NCI-H1105 treated with DMSO at 0.1 percent for 48 hours (cell line): ENCODE measurements at places on chromosomes 12 and 14.

DNA sequence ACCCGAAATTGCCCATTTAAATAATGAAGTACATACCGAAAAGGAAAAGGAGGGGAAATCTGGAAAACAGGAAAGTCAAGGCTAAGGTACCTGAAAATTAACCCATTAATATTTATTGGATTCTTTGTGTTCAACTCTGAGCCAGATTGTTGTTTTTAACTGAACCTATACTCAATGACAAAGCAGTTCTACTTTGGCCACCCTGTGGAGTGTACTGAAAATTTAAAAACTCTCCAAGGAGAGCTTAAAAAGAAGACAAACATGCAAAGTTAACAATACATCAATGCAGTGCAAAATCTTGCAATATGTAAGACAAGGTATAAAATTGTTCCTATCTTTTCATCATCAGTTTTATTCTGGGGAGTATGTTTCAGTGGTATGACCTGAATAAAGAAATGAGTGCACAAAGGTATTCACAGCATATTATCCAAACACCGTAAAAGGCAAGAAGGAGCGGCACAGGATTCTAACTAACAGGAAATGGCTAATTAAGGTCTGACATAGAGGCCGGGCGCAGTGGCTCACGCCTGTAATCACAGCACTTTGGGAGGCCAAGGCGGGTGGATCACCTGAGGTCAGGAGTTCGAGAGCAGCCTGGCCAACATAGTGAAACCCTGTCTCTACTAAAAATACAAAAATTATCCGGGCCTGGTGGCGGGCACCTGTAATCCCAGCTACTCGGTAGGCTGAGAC lies 1.7 kb downstream of the USP44 start:
- DNase-seq, result no peak

- no peak for DNase-seq
These were observed 37.1 kb upstream of the AEBP2 start for GRCh38 chr12:19402211-19402610.

- no peak for DNase-seq
These were observed 55.9 kb upstream of the DIO3 start for GRCh38 chr14:101505236-101505970.

GRCh38 chr14:53103636-53104340 lies 49.3 kb downstream of the DDHD1 start:
- no peak for DNase-seq

DNA sequence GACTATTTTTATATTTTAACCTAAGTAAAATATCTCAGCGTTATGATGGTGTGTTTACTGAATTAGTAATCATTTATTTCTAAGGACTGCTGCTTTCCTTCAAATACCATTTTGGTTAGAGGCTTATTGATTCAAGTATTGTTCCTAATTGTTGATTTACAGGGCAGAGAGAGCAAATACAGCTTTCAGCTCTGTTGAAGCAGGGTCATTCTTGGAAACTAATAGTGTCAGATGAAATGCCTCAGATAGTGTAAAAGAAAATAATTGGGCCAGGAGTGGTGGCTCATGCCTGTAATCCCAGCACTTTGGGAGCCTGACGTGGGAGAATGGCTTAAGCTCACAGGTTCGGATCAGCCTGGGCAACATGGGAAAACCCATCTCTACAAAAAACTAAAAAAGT lies 249.3 kb downstream of the FUT8 start:
- peak; percentile 8 for DNase-seq

DNA sequence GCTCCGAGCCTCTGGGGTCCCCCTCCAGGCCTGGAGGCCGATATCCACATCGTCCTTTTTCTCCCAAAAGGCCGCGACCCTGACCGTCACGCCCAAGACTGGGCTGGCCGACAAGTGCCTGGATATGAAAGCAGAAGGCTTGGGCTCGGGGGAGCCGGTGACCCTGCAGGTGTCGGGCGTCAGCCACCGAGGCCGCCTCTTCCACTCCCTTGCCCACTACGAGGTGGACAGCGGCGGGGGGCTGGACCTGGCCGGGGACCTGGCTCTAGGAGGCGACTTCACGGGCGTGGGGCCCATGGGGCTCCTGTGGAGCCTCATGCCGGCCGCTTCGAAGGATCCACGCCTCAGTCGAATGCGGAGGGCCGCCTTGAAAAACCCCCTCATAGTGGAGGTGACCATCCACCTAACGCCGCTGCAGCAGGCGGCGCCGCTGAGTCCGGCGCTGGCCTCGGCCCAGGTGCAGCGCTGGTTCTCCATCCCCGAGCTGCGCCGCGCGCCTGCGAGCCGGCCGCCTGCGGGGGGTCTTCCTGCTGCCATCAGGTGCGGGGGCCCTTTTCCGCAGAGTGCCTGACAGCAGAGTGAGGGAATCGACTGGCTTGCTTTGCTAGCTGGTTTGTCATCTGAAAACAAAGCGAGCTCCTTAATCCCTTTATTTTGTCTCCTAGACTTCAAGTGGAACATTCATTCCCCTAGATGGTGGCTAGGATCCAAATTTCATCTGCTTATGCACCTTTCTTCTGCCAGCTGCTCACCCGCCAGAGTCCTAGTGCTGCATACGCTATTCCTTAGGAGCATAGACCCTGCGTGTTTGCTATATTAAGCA lies 10.6 kb upstream of the DNAL1 start:
- peak; percentile 46 for DNase-seq

DNA sequence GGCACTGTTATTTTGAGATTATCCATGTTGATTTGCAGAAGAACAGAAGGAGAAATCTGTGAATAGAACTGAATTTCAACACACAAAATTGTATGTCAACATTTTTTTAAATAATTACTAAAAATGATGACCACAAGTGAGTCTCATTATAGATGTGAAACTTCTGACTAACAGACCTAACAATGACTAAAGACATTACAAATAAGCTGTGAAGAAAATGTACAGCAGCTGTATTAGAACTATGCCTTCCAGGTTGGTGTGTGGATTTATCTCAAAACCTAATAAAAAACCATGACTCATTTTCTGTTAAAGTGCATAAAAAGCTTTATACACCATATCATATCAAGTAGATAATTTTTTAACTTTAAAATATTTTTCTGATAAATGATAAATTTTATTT lies 22.5 kb upstream of the FOXG1 start:
- DNase-seq, result no peak

DNA sequence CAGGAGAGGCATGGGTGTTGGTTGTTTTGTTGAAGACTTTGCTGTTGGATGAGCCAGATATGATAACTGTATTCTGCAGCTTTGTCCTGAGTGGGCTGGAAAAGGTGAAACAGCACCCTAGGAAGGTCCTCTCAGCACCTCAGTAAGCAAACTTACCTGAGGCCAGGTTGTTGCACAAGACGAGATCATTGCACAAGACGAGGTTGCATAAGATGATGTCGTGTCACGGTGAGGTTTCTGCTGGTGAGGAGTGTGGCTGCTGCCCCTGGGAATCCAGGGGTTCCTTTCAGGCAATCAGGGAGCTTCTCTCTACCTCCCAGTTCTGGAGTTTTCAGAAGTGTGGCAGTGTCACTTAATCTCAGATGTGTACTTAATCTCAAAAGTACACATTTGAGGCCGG lies 85.6 kb downstream of the GLT1D1 start:
- DNase-seq, result no peak

- DNase-seq, result no peak
These were observed 4.7 kb downstream of the MAP3K9 start for GRCh38 chr14:70804556-70805162.
